ENCODE measurements at places on chromosomes 2 and 18.

- DNase-seq: no peak
Observed at GRCh38 chr2:31674446-31674845, 93.7 kb upstream of the SRD5A2 start.

DNA sequence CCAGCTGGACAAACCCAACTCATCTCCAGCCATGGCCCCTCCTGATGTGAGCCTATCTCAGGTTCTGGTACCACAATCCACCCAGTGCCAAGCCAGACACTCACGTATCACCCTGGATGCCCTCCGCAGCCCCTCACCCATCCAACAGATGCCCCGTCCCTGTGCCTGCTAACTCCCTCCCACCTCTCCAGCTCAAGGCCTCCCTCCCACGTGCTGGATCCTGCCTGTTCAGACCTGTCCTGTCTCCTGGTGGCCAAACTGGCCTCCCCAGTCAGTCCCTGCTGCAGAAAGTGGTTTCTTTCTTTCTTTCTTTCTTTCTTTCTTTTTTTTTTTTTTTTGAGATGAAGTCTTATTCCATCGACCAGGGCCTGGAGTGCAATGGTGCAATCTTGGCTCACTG lies 86.2 kb downstream of the RRM2 start:
- DNase-seq: no peak

- DNase-seq: no peak
Observed at GRCh38 chr2:211996857-211997256, 541.7 kb downstream of the ERBB4 start.

DNA sequence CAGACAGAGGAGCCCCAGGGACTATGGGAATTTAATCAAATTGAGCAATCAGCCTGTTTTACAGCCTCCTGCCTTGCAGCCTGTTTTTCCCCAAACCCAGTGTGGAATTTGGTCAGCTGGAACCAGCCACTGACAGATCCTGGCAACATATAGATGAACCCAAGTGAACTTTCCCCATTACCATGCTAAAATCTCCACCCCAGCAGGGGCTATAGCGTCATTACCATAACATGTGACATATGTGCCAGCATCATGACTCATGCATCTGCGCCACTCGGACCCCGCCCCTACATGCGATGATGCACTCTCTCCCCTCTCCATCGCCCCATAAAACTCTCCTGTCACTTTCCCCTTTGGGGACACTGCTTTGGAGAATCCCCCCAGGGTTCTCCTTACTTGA lies 17.3 kb upstream of the FEZ2 start:
- no peak for DNase-seq

- DNase-seq: no peak
Observed at GRCh38 chr2:191581003-191581402, 96.9 kb upstream of the NABP1 start.

DNA sequence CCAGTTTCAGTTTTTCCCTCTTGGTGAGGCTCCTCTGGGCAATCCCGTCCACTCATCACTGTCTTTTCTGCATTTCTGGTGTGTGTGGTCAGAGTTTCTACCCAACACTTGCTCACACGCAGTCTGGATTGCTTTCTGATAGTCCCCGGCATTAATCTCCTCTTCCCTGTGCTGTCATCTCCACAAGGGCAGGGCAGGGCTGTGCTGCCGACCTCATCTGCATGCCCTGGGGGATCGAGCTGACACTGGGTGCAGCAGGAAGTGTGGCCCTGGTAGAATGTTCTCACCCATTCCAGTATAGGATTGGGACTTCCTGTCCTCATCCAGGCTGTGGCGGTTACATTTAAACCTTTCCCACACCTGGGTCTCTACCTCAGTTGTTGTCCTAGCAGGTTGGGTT lies 80.0 kb upstream of the FAM136A start:
- DNase-seq: no peak

GRCh38 chr2:230413479-230413878 lies 2.5 kb upstream of the SP100 start:
- no peak for DNase-seq

- no peak for DNase-seq
Observed at GRCh38 chr2:8581234-8581561, 100.7 kb upstream of the ID2 start.

GRCh38 chr2:72271766-72272641 lies 124.3 kb upstream of the CYP26B1 start:
- DNase-seq: no peak

- no peak for DNase-seq
Observed at GRCh38 chr2:56107502-56108220, 76.1 kb upstream of the CCDC85A start.

DNA sequence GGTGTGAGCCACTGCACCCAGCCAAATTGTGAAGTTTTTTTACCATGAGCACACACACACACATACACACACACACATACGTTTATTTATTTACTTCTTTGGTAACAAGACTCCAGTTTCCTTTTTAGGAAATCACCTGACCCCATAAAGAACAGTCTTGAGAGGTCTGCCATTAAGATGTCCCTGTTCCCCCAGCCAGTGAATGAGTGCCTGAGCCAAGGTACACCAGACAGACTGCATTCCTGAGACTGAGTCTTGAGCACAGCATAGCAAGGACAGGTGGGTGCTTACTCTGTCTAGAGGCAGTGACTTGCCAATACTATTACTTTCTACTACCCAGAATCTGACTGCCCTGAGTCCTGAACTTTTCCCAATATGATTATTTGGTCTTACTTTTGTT lies 167.2 kb upstream of the SATB2 start:
- DNase-seq: no peak

- no peak for DNase-seq
Observed at GRCh38 chr2:118250463-118250862, 162.2 kb downstream of the INSIG2 start.

DNA sequence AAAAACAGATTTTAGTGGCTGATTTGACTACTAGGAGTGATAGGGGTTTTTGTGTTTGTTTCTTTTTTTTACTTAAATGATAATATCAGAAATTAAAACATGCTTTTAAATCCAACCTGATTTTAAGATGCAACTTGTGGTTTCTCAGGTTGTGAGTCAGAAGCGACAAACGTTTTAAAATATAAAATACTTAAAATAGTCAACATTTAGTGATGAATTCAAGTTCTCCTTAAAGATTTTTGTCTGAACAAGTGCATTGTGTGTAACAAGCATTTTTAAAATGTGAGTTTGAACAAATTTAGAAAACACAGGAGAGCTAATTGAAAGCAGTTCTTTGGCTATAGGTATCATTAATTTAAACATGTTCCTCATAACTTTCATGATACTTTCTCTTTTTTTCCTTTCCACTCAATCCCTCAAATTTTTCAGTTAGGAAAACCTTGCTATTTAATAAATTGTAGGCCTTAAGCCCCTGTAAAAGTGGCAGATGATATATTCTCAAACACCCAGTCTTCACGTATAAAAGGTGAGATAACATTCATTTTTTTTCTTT lies 3.6 kb downstream of the TBR1 start:
- DNase-seq: no peak

DNA sequence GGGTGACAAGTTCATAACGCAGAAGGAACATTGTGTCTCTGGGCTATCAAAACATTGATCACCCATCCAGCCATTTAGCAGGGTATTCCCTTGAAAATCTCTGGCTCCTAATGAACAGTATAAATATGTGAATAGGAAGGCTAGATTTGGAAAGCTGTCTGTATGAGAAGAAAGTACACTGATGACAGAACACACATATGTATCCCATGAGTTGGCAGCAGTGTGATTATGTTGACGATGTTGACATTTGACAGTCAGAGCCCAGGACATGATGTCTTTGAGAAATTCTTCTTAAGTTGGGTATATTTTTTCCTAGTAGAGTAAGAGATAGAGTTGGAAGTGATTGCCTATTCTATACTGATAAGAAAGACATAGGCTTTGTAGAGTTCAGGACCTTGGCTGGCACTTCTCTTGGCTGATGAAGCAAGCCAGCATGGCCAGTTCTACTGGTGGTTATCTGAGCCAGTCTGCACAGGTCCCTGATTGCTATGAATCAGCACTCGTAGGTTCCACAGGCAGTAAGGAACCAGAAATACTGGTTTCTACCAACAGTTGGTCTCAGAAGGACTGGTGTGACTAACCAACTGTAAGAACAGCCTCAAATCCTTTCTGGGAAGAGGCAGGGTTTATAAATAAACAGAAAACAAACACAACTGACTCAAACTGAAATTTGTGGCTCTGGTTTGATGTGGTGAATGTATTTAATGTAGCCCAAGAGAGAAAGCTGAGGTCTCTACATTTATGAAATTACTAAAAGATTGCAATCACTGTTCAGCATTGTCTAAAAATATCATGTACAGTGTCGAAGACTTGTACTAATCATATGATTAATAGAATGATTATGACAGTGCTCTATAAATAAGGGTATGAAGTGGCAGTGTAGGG lies 43.9 kb upstream of the RAPH1 start:
- DNase-seq: no peak

DNA sequence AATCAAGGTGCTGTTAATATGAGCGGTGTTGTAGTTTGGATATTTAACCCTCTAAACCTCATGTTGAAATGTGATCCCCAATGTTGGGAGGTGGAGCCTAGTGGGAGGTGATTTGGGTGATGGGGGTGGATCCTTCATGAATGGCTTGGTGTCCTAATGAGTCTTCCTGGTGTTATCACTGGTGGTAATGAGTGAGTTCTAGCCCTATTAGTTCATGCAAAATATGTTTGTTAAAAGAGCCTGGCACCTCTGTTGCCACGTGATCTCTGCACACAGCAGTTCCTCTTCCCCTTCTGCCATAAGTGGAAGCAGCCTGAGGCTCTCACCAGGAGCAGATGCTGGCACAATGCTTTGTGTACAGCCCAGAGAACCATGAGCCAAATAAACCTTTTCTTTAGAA lies 158.4 kb downstream of the FMNL2 start:
- no peak for DNase-seq

- no peak for DNase-seq
Observed at GRCh38 chr2:35081001-35081621, 1274.5 kb upstream of the CRIM1 start.

DNA sequence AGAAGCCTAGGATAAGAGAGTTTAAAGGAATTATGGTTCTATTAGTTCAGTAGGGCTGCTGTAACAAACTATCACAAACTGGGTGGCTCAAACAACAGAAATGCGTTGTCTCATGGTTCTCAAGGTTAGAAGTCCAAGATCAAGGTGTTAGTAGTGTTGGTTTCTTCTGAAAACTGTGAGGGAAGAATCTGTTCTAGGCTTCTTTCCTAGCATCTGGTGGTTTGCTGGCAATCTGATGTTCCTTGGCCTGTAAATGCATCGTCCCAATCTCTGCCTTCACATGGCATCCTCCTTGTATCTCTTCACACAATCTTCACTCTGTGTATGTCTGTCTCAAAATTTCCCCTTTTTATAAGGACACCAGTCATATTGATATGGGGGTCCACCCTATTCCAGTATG lies 76.3 kb downstream of the MDH1 start:
- no peak for DNase-seq

DNA sequence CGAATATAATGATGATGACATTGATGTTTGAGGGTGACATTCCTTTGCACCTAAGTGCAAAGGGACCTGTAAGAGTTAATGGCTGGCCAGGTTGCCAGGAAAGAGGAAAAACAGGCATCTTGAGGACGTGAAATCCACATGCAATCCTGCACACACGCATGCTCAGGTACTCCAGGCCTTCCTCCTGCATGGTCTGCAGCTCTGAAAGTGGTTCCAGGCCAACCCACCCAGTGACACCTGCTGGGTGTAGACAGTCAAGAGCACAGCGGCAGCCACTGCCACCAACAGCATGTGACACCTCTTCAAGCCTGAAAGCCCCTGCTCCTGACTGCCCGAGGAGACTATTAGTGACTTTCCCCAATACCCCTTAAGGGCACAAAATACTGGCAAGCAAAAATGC lies 101.6 kb downstream of the PIEZO2 start:
- no peak for DNase-seq

DNA sequence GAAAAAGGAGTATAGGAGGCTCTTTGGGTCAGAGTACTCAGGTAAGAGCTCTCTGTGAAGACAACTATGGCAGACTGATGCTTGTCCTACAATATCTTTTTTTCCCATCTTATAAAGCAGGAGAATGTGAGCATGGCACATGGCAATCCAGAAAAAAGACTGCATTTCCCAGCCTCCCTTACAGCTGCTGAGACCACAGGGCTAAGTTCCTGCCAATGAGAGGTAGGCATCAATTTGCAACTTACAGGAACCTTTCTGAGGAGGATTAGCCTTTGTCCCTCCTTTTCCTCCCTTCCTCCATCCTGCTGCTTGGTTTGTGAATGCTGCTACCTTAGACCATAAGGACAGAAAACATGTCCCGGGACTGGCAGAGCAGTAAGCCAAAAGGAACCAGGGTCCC lies 37.8 kb upstream of the ST8SIA5 start:
- no peak for DNase-seq

GRCh38 chr2:217960351-217960750 lies 42.4 kb downstream of the TNS1 start:
- no peak for DNase-seq

DNA sequence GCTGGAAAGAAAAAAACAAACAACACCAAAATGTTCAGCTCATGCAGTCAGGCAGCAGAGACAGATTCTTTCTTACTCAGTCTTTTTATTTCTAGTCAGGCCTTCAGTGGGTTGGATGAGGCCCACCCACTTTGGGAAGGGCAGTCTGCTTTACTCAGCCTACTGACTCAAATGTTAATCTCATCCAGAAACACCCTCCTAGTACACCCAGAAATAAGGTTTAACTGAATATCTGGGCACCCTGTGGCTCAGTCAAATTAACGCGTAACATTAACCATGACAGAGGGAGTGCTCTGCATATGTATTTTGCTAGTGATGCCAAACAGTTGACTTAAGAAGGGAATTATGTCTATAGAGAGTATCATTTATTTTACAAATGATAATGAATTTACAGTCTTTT lies 401.6 kb downstream of the PARD3B start:
- no peak for DNase-seq

- DNase-seq: no peak
Observed at GRCh38 chr18:79912409-79912991, 39.0 kb downstream of the SLC66A2 start.

DNA sequence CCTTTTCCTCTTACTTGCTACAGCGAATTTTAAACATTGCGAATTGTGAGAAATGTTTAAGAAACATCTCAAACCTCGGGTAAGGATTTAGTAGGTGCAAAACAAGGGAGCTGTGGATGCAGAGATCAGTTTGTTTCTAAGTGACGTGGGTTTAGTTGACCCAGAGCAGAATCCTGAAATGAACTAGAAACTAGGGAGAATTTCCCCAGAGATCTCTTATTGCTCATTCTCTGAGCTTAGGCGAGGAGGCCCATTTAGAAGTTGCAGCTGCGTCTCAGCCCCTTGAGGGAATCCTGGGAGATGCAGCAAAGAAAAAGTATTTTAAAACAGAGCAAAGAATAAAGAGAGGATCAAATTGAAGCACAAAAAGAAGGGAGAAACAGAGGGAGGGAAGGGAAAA lies 29.3 kb downstream of the FAM124B start:
- no peak for DNase-seq

DNA sequence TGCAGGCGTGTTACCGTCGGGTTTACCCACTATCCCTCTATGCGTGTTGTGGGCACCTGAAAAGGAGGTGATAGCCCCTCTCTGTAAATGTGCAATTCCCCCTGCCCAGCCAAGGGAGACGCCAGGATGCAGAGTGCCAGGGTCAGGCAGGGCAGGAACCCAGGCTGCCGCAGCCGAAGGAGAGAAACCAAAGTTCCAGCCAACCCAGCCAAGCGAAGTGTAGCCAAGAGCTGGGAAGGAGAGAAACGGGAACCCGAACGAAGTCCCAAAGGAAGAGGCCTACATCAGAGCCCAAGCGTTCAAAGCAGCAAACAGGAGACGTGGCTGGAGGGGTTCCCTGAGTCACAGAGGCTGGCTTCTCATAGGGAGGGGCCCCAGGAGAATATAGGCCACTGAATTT lies 24.2 kb upstream of the SPR start:
- DNase-seq: no peak

GRCh38 chr2:667332-667999 lies 9.7 kb downstream of the TMEM18 start:
- no peak for DNase-seq

Data from NCI-H524 treated with DMSO at 0.1 percent for 48 hours (cell line).